ENCODE measurements at places on chromosomes 3 and 15. TPM values are rescaled to one million over a fixed set of nuclear protein-coding genes. Genes with fewer than 3 reads are reported as not detected.

DNA sequence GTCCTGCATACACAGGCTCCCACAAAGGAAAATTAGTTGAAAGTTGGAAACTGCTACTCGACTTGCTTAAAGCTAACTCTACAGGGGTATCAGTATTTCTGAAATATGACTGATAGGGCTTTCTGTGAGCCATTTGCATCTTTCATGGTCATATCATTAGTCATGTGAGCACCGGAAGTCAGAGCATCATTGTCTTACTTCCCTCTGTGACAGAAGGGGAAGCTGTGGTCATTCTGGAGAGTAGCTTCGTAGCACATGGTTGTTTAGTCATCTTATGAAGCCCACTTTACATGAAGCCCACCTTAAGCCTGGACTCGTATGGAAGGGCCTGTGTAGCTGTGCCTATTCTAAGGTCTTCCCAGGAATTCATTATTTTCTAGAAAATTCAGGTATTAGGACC lies 69.0 kb downstream of the COL6A5 start:
- no peak for DNase-seq

DNA sequence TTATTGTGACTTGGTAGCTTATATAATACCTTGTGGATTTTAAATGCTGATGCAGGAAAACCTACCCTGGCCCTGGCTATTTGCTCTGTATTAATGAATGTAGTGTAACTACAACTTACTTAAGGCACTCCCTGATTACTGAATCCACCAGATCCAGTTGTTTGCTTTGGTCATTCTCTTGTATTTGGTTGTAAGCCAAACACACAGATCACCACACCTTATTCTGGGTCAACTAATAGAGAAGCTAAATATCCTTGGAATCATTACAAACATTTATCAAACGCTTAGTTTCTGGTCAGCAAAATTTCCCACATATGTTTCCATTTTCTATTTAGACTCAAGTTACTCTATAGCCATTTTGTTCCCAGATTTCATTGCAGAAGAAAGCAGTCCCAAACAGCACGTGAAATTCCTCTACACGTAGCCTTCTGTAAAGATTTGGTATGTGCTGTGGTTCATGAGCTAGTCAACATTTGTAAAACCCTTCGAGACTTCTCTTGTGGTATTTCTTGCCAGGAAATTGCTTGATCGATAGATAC lies 322.6 kb downstream of the MEX3B start:
- no peak for DNase-seq

DNA sequence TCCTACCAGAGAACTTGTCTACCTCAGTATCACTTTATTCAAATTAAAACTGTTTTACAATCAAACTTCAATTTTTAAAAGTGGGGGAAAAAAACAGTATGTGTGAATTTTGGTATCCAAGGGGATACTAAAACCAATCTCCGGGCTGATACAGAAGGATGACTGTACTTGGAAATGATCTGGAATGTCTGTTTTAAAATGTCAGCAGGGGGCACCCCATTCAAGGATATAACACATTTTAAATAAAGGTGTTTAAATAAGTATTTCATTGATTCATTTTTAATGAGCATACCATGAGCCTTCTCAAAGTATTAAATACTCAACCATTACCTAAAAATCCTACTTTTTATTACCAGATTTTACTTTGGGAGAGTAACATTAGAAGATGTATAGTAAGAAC lies 67.9 kb downstream of the ULK4 start:
- DNase-seq: no peak

- no peak for DNase-seq
Observed at GRCh38 chr3:49750056-49750455, 26.3 kb upstream of the GMPPB start.

GRCh38 chr3:100149713-100150415 lies 35.6 kb upstream of the FILIP1L start:
- no peak for DNase-seq

DNA sequence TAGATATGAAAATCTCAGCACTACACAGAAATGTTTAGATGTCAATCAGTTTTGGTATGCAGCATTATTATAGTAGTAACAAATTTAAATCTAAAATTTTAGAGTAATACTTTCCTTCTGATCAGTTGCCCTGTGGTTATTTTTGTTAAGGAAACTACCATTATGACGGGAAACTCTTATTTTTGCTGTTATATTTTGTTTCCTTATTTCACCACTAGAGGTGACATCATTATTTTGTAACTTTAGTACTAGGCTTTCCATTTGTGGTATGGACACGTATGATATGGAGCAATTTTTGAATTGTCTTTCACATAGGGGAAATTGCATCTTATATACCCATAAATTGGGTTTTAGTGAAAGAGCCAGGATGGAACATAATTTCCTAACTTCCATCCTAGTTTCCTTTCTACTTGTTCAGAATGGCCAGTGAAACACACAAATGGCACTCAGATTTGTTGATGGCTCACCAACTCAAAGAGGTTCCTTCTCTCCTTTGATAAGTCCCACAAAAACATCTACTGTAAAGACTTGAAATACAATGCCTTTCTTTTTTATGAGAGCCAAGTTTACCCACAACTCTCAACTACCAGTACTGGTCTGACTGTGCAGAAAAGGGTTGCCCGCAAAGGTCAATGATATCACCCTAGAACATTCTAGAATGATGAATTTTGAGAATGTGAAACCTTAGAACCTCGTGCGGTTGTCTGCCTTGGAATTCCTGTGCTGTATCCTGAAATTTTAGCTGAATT lies 19.4 kb upstream of the PPP4R2 start:
- DNase-seq: no peak

- DNase-seq: no peak
Observed at GRCh38 chr15:75943713-75944215, 40.1 kb downstream of the FBXO22 start.

GRCh38 chr15:37929238-37929637 lies 5.2 kb upstream of the TMCO5A start:
- DNase-seq: no peak

GRCh38 chr3:157865352-157866000 lies 240.7 kb downstream of the SHOX2 start:
- DNase-seq: no peak

DNA sequence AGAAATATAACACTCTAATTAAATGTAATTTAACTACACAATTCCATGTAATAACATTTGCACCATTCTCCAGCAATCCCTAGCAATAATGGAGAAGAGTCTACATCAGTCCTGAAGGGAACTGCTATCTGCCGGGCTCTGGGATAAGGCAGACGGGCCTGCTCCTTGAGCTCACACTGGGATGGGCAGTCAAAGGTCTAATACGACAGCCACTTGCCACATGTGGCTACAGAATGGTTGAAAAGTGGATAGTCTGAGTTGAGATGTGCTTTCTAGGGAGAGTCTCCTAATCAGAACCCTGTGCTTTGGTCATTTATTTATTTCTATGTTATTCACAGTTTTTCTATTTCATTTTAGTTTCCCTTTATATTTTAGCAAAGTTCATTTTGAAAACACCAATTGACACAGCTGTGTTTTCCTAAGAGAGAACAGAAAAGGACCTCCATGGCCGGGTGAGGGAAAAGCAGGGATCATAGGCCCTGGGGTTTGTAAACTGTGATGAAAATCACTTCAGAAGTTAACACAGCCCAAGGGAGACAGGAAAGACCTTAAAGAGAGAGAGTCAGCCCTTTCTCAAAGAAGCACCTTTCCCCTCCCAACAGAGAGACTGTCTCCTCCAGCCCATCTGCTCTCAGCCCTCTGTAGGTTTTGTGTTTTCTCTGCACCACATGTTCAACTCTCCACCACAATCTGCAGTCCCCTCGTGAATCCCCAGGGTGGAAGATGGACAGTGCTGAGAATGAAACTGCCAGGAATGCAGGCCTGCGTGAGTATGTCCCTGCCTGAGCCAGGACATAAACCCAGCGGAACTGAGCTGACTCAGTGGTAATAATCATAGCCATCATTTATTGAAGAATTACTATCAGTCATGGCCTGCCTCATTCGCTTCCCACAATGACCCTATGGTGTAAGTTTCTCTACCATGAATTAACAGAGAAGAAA lies 11.6 kb downstream of the FSIP1 start:
- no peak for DNase-seq

GRCh38 chr3:117526470-117527079 lies 817.0 kb downstream of the TUSC7 start:
- DNase-seq: no peak

NBEAL2 gene
- total RNA-seq: 13.1 TPM

OR4M2 gene
- not detected for total RNA-seq

ADAMTSL3 gene
- 56.9 TPM for total RNA-seq

LOXL1 gene
- total RNA-seq: 56.2 TPM

RTP1 gene
- total RNA-seq: not detected

NEIL1 gene
- 10.9 TPM for total RNA-seq
